ENCODE measurements at places on chromosomes 1 and 21.
A peak's percentile ranks its signal among the peaks of the same experiment; 100 is the strongest.

DNA sequence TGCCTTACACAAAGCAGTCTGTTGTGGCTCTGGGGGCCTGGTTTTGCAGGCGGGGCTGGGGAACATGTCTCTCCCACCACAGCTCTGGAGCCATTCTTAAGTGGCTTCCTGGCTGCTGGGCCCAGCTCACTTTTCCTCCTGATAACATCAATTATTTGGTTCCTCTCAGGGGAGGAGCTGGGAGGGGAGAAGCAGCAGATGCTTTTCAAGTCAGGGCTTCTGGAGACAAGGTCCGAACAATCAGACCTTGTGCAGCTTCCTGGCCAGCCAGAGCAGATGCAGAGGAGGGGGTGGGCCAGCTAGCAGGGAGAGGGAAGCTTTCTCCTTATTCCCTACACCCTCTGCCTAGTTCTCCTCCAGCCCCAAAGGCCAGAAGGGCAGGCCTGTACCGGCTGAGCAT lies 3.7 kb upstream of the PAQR6 start:
- DNase-seq: no peak

DNA sequence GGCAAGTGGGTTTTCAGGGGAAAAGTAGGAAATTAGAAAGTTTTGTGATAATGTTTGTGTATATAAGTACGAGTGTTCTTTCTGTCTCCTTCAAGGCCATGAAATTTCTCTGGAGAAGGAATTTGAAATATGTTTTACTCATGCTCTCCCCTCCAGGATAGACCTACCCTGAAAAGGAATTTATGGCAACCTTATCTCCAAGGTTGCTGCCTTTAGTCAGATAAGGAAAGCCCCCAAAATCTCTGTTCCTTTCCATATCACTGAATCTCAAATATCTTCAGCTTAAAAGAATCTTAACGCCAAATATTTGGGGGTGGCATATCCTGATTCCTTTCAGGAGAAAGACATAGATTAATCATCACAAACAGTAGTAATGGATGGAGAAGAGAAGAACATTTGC lies 499 bp upstream of the C4BPB start:
- no peak for DNase-seq

GRCh38 chr21:35658242-35658641 lies 402.1 kb downstream of the SETD4 start:
- DNase-seq: no peak

DNA sequence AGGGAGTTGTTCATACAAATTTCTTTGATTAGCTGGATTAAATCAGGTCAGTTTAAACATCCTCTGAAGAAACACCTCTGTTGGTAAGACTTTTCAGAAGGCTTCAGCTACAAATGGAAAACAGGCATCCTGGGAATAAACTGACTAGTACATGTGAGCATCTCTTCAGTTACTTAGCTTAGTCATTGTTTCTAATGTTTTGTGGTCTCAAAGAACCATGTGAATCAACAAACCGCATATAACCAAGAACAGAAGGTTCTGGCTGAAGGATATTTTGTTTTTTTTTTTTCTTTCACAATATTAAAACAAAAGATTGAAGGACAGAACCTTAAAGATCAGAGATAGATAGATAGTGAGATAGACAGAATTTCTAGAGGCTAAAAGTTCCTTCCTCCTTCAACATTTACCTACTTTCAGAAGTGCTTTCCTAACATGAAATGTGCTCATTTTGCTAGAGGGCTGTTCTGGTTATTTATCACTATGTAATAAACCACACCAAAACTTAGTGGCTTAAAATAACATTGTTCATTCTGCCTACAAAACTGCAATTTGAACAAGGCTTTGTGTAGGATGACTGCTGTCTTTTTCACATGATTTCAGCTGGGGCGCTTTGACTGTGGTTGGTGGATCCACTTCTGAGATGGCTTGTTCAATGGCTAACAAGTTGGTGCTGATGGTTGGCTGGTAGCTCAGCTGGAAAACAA lies 119.8 kb upstream of the PTGFR start:
- no peak for DNase-seq

- DNase-seq: no peak
These were observed 19.8 kb downstream of the TNFRSF1B start for GRCh38 chr1:12186679-12186985.

GRCh38 chr1:204511366-204511765 lies 4.8 kb upstream of the MDM4 start:
- DNase-seq: no peak

DNA sequence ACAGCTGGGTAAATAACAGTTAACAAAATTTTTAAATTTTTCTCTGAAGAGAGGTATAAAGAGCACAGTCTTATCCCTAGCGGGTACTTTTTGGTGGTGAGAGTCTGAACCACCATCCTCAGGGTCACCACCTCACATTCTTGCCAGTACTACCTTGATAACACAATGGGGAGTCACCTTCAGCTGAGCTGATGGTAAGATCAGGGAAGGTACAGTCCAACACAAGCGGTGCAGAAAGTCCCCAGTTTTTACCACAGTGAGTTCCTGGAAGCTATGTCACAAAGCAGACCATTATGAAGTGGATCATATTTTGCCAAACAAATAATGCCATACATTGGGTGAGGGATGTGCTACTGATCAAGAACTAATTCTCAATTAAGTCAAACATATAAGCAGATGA lies 176.9 kb downstream of the FASLG start:
- no peak for DNase-seq

- no peak for DNase-seq
These were observed 22.9 kb upstream of the ZNF678 start for GRCh38 chr1:227540170-227541098.

DNA sequence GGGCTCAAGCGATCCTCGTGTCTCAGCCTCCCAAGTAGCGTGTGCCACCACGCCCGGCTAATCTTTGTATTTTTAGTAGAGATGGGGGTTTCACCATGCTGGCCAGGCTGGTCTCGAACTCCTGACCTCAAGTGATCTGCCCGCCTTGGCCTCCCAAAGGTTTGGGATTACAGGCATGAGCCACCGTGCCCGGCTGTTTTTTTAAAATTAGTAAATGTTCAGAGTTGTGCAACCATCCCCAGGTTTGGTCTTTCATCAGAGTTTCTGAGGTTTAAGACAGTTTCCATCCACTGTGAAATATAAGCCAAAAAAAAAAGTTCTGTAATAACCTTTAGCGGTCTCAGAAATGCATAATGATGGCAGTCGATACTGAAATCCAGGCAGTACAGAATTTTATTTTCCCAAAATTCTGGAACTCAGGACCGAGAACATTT lies 550 bp upstream of the SYT11 start:
- DNase-seq: no peak

DNA sequence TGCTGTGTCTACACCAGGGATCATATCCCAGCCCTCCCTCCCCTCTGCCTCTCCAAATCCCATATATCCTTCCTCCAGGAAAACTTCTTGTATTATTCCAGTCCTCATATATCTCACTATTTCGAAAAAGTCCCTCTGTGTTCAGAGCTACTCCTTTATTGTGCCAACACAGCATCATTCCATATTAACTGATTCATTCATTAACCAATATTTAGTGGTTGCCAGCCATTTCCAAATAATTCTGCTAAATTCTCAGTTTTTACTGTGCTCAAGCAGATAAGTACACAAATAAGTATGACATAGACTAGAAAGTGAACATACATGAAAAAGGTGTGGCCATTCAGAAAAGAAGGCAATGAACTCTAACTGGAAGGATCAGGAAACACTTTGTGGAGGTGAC lies 241.6 kb upstream of the DUSP10 start:
- no peak for DNase-seq

DNA sequence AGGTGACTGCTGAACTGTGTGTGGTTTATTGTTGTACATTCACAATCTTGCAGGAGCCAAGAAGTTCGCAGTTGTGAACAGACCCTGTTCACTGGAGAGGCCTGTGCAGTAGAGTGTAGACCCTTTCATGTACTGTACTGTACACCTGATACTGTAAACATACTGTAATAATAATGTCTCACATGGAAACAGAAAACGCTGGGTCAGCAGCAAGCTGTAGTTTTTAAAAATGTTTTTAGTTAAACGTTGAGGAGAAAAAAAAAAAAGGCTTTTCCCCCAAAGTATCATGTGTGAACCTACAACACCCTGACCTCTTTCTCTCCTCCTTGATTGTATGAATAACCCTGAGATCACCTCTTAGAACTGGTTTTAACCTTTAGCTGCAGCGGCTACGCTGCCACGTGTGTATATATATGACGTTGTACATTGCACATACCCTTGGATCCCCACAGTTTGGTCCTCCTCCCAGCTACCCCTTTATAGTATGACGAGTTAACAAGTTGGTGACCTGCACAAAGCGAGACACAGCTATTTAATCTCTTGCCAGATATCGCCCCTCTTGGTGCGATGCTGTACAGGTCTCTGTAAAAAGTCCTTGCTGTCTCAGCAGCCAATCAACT lies 6.4 kb upstream of the PIGV start:
- no peak for DNase-seq

GRCh38 chr21:22355949-22356348 lies 1357.7 kb downstream of the NCAM2 start:
- DNase-seq: no peak

DNA sequence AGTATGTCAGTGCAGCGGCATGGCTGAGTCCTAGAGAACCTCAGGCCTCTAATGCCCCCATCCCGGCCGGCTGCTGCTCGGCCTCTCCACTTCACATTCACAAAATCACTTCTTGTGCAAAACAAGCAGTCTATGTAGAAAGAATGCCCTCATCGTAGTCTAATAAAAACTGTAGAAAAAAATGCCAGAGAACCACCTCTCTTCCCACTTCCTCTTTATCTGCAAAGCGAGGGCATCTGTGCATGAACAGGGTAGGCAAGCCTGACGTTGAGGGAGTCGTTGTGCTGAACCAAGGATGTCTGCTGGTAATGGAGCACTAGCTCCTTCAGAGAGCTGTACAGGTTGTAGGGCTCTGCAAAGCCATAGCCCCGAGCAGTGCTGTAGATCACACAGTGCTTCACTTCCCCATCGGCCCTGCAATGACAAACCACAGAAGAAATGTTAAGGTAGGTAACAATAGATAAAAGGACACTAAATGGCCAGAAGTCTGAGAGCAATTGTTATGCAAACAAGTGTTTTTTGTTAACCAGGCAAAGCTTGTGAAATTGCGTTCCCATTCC lies 88.9 kb downstream of the PIK3R3 start:
- no peak for DNase-seq

DNA sequence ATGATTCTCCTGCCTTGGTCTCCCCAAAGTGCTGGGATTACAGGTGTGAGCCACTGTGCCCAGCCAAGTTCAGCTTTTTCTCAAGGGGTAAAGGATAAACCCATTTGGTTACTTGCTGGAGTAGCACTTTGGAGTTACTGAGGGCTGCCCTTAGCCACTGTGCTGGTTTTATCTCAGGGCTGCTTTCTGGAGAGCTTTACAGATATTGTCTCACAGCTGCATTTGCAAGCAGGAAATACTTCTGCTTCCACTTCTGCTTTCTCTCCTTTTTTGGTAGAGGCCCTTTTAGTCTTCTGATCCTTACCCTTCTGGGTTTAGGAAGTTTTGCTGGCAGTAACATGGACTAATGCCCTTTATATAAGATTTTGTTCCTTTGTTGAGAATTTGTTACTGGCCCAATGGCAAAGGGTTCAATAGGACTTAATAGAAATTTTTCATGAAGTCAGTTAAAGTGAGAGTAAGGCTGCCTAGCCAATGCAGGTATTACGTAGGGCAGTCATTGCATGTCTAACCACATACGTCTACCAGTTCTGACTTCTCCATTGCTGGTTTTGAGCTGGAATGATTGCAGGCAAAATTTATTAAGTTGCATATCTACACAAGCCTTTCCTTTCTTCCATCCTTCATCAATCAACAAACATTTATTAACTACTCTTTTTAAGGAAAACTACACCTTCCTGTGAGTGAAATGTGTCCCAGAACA lies 24.4 kb downstream of the CAP1 start:
- no peak for DNase-seq

- no peak for DNase-seq
These were observed 142.8 kb downstream of the CDC7 start for GRCh38 chr1:91643431-91643830.

DNA sequence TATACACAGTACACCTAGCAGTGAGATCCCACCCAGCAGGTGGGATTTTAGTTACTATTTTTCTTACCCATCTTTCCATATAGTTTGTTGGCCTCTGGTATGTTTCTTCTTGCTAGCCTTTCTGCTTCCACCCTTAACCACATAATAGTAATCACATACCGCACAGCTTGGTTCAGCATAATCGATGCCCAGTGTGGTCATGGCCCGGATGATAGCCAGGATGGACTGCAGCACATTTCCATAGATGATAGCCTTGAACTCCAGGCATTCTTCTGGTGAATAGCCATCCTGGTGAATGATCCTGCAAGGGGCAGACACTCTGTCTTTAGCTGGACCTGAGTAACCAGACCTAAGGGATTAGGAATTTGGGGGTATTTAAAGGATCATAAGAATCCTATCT lies 9.5 kb downstream of the GNAT2 start:
- no peak for DNase-seq

- DNase-seq: peak; percentile 58
These were observed 19.9 kb downstream of the ATP8B2 start for GRCh38 chr1:154344977-154345837.

DNA sequence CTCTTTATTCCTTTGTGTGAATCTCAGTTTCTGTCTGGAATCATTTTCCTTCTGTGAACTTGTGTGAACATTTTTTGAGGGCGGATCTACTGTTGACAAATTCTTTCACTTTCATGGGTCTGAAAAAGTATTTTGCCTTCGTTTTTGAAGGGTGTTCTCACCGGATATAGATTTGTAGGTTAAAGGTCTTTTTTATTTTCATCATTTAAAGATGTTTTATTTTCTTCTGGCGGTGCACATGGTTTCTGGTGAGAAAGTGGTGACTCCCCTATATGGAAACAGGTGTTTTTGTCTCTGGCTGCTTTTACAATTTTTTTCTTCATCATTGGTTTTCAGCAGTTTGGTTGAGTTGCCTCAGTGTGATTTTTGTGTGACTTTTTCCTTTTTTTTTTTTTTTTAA lies 94.9 kb downstream of the DYRK1A start:
- DNase-seq: no peak

- DNase-seq: no peak
These were observed 19.0 kb downstream of the SLC37A1 start for GRCh38 chr21:42532466-42533181.

- no peak for DNase-seq
These were observed 10.5 kb downstream of the PTGFRN start for GRCh38 chr1:116920211-116920610.
